ENCODE measurements at places on chromosomes 6 and 20. TPM values are rescaled to one million over a fixed set of nuclear protein-coding genes. Genes with fewer than 3 reads are reported as not detected.

Gene ZFP57
- total RNA-seq = not detected

Gene OGFR
- 22.1 TPM for total RNA-seq

DNA sequence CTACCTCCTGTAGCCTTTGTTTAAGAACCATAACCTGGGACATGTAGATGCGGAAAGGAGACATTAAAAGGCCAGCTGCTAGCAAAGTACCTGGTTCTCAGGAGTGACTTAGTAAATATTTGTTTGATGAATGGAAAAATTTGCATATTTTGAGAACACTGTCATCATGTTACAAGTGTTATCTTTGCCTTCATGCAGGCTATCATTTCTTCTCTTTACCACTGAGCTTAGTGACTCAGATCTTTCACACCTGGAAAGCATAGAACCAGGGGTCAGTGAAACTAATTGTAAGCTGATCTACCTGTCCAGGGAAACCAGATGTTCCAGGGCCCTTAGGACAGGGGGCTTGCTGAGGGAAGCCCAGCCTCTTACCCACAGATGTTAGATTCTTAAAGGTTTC lies 5.4 kb downstream of the ZFP57 start:
- no peaks in the 10 kb centered on the region for H3K4me1 ChIP-seq
- no peak overlapping the region for H3K4me3 ChIP-seq
- peaks cover 18% of the 10 kb centered on the region for H3K27me3 ChIP-seq
- no peak for DNase-seq
- no peaks in the 10 kb centered on the region for H3K36me3 ChIP-seq

- peak overlapping the region; percentile 73 for H3K27ac ChIP-seq
- H3K36me3 ChIP-seq = no peaks in the 10 kb centered on the region
- DNase-seq = no peak
- peaks cover 25% of the 10 kb centered on the region for H3K4me1 ChIP-seq
These were observed 222.0 kb upstream of the SYNCRIP start for GRCh38 chr6:85864453-85865401.

DNA sequence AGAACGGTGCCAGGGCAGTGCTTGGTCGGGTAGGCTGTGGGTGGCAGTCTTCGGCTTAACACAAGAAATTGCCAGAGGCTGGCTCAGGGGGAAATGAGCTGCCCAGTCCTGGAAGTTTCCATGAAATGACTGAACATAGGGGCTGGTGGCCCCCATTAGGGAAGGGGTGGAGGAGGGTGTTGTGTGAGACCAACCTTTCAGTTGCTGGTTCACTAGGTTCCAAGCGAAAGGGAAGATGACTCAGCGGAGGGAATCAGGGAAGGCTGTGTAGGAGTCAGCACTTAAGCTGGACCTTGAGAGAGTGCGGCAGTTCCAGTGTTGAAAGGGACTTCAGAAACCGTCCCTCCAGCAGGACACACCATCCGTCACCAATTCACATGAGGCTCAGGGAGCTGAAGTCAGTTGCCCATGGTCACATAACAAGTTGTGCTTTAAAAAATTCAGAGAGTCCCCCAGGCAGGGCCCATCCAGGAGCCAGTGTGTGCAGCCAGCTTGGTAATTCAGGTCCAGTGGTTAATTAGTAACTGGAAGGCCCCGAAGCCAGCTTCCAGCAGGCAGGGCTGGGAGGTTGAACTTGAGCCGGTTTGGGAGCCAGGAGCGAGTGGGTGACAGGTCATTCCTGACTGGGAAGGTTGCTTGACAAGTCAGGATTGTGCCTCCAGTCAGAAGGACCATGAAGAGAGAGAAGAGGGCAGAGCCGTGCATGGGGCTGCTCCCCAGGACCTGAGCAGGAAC lies at the start of gene SGK2:
SGK2 (plus strand) TSS at position 616 of the 735 bp plus-strand sequence. CDS start 7,469 bp downstream, outside the sequence.
- H3K4me1 ChIP-seq = no peaks in the 10 kb centered on the region
- no peaks in the 10 kb centered on the region for H3K36me3 ChIP-seq
- H3K27me3 ChIP-seq = no peaks in the 10 kb centered on the region
- H3K27ac ChIP-seq = no peak within 1 kb of the TSS

GRCh38 chr6:122145741-122146240 lies 253.7 kb upstream of the HSF2 start:
- DNase-seq = no peak
- H3K36me3 ChIP-seq = no peaks in the 10 kb centered on the region
- H3K27me3 ChIP-seq = no peaks in the 10 kb centered on the region
- H3K4me1 ChIP-seq = no peaks in the 10 kb centered on the region
- no peak overlapping the region for H3K4me3 ChIP-seq

Data from esophagus squamous epithelium (tissue), 5 donors.